Inflammatory macrophage (primary cell): ENCODE measurements at places on chromosomes 2 and 18.

DNA sequence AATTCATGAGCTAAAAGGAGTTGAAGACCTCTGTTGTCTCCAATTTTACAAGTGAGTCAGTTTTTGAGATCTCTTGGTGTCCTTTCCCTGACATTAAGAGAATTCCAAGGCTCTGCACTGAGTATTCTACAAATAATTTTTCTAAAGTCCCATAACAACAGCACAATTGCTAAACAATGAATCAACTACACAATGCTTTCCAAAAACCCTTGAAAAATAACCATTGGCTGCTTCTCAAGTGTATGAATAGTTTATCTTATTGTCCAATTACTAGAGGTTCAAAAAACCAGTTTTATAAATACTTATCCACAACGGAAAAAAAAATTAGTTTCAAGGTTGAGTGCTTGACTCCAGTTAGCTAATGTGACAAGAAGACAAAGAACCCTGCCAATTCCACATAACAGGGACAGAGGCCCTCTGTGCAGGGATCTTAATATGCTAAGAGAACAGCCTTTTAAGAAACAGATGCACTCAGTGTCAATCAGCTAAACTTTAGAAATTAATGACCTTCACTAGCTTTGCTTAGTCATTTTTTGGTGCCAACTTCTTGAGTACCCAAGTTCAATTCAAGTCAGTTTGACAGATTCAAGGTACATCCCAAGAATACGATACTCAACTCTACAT is 266.6 kb upstream of the CYP26B1 start:
- DNase-seq, result no peak

GRCh38 chr2:239583879-239584859 is 183.3 kb upstream of the HDAC4 start:
- no peak for DNase-seq

DNA sequence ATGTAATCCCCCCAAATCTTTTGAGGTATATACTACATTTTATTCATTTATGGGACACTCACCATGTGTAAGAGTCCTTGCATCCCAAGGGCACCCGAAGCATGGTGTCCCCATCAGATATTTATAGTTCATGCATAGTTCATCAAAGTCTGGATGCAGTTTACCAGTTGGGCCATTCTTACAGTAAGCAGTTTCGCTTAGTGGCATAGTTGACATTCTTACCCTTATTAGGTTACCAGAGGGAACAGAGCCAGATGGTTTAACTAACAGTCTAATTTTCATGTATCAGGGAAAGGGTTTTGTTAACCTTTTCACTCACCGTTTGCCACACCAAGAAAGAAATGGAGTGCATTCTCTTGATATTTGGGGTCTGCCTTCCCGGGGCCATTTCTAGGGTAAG is 7.1 kb downstream of the ZNF407 start:
- DNase-seq, result no peak

GRCh38 chr18:70431203-70431624 is 142.4 kb downstream of the SOCS6 start:
- no peak for DNase-seq

GRCh38 chr2:190655113-190655512 is 6.2 kb downstream of the NAB1 start:
- DNase-seq, result no peak

- DNase-seq, result no peak
Observed at GRCh38 chr2:146365041-146365440, 1479.8 kb upstream of the ACVR2A start.

- DNase-seq, result no peak
Observed at GRCh38 chr2:79782576-79783452, 270.0 kb downstream of the CTNNA2 start.

DNA sequence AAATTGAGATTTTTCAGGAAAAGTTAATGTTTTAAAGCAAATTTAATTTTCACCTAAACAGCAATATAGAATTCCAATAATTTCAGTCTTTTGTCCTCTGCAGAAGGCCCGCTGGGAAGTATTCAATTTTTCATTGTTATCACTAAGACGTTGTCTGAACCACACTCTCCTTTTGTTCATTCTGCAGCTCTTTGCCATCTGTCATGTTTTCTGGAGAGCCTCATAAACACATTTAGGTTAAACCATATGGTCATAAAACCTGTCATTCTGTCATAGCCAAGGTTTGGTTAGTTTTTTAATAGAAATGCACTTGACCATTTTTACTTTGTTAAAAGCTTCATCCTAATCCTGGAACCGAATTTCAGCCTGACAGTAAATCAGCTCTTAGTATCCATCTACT is 54.0 kb upstream of the PGAP1 start:
- DNase-seq, result no peak

DNA sequence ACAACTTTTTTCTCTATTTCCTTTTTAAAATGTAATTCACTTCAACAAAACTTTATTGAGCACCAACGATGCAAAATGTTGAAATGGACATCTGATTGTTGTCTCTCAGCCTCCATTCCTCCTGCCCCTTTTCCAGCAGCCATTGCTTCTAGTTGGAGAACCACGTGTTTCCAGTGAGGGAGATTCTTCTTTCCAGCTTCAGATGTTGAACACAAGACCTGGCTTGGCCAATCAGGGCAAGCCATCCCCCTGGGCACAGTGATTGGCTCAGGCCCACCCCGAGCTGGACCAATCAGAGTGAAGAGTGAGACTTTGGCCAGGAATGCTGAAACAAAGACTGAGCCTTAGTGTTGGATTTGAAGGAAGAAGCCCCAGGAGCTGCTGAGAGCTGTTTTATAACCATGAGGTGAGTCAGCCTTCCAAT is 59.0 kb downstream of the E2F6 start:
- DNase-seq, result no peak

- DNase-seq, result no peak
Observed at GRCh38 chr2:148726228-148726627, 81.7 kb downstream of the EPC2 start.

- peak; percentile 94 for DNase-seq
Observed at GRCh38 chr2:98757904-98758421, 27.0 kb upstream of the MGAT4A start.

- no peak for DNase-seq
Observed at GRCh38 chr2:28662044-28662443, 89.6 kb upstream of the PPP1CB start.

DNA sequence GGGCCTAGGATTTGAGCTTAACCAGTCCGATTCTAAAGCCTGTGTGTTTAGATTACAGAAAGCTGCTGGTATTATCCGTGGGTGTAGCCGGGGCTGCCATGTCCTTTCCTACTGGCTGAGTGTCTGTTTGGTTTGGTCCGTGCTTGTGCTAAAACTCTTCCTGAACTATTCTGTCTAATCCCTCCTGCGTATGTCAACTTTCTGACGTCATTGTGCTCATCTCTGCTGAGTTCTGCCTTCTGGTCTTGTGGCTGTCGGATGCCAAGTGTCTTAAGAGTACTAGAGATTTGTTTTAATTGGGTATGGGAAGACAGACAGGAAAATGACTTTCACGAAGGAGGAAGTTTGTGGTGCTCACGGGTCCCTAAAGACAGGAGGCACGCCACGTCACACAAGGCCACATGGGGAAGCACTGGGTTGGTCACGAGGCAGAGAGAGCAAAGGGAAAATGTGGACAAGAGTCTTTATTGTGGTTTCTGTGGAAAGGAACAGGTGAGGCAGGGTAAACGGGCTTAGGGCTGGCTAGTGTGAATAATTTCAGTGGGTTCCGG is 31.8 kb upstream of the NTSR2 start:
- DNase-seq, result peak; percentile 90

GRCh38 chr2:115691409-115691808 is 1249.0 kb downstream of the DPP10 start:
- DNase-seq, result no peak

- peak; percentile 42 for DNase-seq
Observed at GRCh38 chr2:44291281-44292248, 16.3 kb downstream of the SLC3A1 start.

GRCh38 chr2:174177316-174177890 is 70.9 kb downstream of the OLA1 start:
- DNase-seq, result no peak

GRCh38 chr2:86368161-86368824 is 30.9 kb upstream of the REEP1 start:
- peak; percentile 71 for DNase-seq

DNA sequence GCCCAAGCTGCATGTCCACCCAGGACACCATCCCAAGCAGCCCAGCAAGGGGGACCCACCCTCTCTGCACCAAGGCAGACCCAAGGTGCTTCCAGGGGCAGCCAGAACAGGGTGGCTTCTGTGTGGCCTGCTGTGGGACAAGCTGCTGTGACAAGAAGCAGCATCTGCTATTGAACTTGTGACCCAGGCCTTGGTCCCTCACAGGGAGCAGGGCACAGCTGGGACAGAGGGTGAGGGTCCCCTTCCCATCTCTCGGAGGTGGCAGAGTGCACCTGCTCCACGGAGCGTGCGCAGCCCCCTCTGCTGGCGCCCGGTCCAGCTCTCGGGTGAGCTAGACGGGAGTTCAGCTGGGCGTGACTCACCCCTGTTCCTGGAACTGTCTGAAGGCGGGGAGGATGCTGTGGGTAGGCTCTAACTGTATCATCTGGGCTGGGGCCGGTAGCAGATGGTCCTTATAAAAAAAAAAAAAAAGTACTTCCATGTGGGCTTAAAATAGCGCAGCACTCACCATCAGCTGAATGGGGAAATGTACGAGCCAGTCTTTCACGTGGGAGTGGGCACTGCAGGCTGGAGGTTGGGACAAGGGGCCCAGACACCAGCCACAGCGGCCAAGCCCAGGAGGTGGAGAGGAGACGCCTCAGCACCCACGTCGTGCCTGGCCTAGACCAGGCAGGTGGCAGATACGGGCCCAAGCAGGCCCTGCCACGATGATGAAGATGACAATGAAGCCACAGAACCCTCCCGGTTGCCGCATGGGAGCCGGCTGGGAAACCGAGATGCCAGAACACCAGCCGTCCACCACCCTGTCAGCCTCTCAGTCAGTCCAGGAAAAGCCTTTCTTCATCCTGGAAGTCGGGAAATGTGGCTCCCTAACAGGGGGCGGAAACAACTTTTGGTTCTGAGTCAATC is 136.8 kb upstream of the ID2 start:
- peak; percentile 97 for DNase-seq

DNA sequence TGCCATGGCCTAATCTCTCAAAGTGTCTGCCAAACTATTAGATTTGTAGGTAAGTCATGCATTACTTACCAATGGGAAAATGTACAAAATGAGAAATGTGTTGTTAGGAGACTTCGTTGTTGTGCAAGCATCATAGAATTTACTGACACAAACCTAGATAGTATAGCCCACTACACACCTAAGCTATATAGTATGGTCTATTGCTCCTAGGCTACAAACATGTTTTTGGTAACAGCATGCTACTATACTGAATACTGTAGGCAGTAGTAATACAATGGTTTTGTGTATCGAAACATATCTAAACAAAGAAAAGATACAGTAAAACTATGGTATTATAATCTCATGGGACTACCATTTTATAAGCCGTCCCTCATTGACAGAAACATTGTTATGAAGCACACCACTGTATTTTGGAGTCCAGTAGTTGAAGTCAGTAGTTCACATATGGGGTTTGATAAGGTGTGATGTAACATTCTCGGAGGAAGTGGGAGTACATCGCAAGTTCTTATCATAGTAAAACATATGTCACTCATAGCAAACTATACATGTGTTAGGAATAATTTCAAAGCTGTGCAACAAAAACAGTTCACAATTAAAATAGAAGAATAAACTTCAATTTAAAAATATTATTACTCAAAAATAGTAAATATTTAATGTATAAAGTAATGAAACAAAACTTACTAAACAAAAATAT is 12.0 kb upstream of the GTF2A1L start:
- no peak for DNase-seq
